PC-9 (cell line): ENCODE measurements at places on chromosomes 7 and 10. TPM values are rescaled to one million over a fixed set of nuclear protein-coding genes. Genes with fewer than 3 reads are reported as not detected.

DNA sequence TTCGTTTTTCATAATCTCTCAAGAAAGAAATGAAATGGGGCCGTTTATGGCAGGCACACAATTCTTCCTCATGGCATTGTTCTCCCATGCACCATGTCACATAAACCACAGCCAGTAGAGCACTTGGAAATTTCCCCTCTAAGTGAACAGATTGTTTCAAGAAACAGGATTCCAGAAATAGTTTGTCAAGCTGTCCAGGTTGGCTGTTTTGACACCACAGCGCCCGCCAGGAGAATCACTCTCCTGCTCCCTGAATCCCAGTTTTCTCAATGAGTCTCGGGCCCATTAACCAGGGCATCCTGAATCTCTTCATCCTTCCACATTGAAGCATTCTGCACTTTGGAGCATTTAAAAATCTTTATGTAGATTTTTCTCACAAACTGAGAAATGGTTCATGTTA lies 172.2 kb upstream of the NEBL start:
- H3K4me3 ChIP-seq, result no peak overlapping the region
- no peaks in the 10 kb centered on the region for H3K4me1 ChIP-seq
- H3K27ac ChIP-seq, result no peak overlapping the region
- DNase-seq, result no peak

GRCh38 chr7:143902332-143902899 lies 440 bp upstream of the TCAF1 start:
- peak overlapping the region; percentile 79; the same call in 1 of the 2 replicates for H3K4me3 ChIP-seq
- no peak for DNase-seq
- H3K36me3 ChIP-seq, result no peaks in the 10 kb centered on the region
- no peak overlapping the region; the same call in 1 of the 2 replicates for H3K27ac ChIP-seq
- no peaks in the 10 kb centered on the region for H3K27me3 ChIP-seq
- H3K4me1 ChIP-seq, result peaks cover 18% of the 10 kb centered on the region

DNA sequence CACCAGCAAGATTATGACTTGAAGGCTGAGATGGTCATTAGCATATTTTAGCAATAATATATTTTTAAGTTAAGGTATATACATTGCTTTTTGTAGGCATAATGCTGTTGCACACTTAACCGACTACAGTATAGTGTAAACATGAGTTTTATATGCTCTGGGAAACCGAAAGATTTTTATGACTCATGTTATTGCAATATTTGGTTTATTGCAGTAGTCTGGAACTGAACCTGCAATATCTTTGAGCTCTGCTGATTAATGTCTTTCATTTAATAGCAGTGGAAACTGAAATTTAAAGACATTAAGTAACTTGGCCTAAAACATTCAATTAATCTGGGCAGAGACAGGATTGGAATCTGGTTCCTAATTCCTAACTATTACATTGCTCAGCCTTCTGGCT lies 266.7 kb upstream of the PLXDC2 start:
- H3K4me3 ChIP-seq, result no peak overlapping the region
- no peaks in the 10 kb centered on the region for H3K4me1 ChIP-seq
- H3K27ac ChIP-seq, result no peak overlapping the region
- no peak for DNase-seq

- no peak overlapping the region for H3K4me3 ChIP-seq
- H3K27ac ChIP-seq, result peak overlapping the region; percentile 48
- peak; percentile 80 for DNase-seq
- peaks cover 37% of the 10 kb centered on the region for H3K4me1 ChIP-seq
- no peaks in the 10 kb centered on the region for H3K36me3 ChIP-seq
Measured at GRCh38 chr7:75531359-75531821, 39.3 kb downstream of the SPDYE5 start.

DNA sequence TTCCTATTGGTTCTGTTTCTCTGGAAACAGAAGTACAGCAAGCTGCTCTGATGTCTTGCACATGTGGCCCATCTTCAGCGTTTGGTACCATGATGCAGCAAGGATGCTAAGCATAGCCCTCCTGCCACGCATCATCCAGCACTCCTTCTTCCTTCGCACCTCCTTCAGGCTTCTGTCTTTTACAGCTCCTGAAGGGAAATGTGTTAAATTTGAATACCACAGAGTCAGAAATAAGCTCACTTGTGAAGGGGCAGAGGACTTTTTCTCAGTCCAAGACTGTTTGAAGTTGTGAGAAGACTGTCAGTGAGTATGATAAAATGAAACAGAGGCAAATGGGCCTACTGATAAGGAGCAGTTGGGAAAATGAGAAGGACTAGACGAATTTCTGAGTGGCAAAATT lies 20.7 kb downstream of the TSPAN13 start:
- DNase-seq, result no peak
- no peaks in the 10 kb centered on the region for H3K36me3 ChIP-seq
- no peak overlapping the region for H3K4me3 ChIP-seq
- peaks cover 12% of the 10 kb centered on the region for H3K4me1 ChIP-seq

The CALML5 gene
- total RNA-seq, result 3.0 and 6.3 TPM in 2 replicates

The DGKB gene
- total RNA-seq, result 0.23 and 0.48 TPM in 2 replicates

DNA sequence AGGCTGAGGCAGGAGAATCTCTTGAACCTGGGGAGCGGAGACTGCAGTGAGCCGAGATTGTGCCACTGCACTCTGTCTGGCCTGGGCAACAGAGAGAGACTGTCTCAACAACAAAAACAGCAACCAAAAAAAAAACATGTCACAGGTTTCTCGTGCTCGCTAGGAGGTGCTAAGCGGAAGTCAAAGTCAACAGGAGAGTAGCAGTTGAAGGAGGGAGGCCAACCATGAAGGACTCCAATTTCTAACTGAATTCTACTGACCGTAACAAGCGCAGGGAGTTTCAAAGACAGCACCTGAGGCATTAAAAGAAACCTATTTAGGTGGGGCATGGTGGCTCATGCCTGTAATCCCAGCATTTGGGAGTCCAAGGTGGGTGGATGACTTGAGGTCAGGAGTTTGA lies 19.4 kb downstream of the KIN start:
- H3K27me3 ChIP-seq, result no peaks in the 10 kb centered on the region
- no peak overlapping the region for H3K27ac ChIP-seq
- H3K36me3 ChIP-seq, result no peaks in the 10 kb centered on the region
- no peaks in the 10 kb centered on the region for H3K4me1 ChIP-seq

The AKAP9 gene
- 48.0 and 71.3 TPM in 2 replicates for total RNA-seq

The GSTO2 gene
- total RNA-seq, result 3.3 and 4.3 TPM in 2 replicates

DNA sequence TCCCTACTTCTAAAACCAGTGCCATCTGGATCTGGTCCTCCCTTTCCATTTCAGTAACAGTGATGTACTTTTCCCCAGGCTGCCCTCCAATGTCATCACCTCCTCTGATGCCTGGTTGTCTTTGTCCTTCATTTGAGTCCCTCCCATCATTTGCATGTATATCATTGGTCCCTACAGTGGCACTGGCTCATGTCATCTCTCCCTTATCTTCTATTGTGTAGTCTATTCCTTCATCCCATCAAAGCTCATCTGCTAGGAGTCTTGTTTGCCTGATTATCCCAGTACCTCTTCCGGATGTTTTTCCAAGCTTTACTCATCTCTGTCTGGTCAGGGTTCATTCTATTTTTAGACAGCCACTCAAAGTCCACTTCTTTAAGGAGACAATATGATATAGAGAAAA lies 292.9 kb upstream of the BMPER start:
- no peaks in the 10 kb centered on the region for H3K27me3 ChIP-seq
- no peaks in the 10 kb centered on the region for H3K4me1 ChIP-seq
- DNase-seq, result no peak
- no peaks in the 10 kb centered on the region for H3K36me3 ChIP-seq

DNA sequence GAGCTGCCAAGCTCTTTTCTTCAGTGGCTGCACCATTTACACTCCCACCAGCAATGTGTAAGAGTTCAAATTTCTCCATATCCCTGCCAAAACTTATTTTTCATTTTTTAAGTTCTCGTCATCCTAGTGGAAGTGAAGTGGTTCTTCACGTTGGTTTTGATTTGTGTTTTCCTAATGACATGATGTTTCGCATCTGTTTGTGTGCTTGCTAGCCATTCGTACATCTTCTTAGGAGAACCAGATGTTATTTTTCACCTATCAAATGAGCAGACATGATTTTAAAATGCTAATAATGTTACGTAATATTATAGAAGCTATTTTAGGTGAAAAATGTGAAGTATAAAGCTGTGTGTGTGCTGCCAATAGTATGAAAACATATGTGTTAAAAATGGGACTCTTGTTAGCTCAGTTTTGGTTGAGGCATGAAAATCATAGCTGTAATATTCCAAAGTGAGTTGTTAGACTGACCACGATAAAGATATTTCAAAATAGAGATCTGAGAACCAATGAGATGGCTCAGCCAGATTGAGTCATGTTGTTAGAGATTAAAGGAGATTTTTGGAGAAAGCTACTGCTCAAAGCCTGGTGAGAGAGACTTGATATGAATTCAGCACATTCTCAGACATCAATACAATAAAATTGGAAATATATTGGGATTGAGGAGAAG lies 25.9 kb upstream of the GALNT11 start:
- DNase-seq, result no peak
- no peaks in the 10 kb centered on the region for H3K36me3 ChIP-seq
- H3K27me3 ChIP-seq, result peaks cover 7% of the 10 kb centered on the region; the same call in 1 of the 2 replicates
- no peak overlapping the region for H3K27ac ChIP-seq
- H3K4me3 ChIP-seq, result no peak overlapping the region

The STAMBPL1 gene
- 7.4 and 7.6 TPM in 2 replicates for total RNA-seq

The HTR7 gene
- 0.52 and 0.55 TPM in 2 replicates for total RNA-seq

GRCh38 chr7:20404320-20404719 lies 73.6 kb downstream of the ITGB8 start:
- H3K36me3 ChIP-seq, result no peaks in the 10 kb centered on the region
- H3K4me1 ChIP-seq, result peaks cover 29% of the 10 kb centered on the region
- no peak overlapping the region for H3K4me3 ChIP-seq
